ENCODE measurements at places on chromosomes 12 and 14.

DNA sequence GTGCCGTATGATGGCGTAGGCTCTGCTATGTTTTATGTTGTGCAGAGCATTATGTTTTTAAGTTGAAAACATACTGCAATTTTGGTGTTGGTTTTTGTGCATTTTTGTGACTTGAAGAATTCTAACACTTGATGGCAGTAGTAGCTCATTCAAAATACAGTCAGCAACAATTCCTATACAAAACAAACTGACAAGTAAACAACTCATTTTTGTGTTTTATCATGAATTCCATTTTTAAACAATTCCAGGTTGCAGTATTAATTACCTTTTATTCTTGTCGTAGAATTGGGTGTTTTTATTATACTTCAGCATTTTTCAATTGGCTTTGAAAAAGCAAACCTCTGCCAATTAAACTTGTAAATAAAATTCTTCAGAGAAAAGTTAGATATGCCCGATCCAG lies 4.1 kb upstream of the CCER1 start:
- no peak for DNase-seq

DNA sequence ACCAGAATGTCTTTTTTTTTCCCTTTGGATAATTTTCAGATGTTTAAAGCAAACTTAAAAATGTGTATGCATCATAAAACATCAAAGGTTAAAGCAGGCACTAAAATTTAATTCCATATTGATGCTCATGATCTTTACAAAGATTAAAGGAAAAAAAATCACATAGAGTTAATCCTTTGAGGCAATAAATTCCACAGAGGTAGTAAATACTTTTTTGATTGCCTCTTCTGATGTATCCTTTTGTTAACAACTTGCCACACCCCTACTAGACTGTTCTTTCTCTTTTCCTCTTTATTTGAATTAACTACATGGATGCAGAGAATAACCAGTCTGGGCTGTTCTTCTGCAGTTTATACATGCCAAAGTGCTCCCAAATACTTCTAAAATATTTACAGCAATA lies 45.2 kb upstream of the KCNJ8 start:
- DNase-seq = no peak

DNA sequence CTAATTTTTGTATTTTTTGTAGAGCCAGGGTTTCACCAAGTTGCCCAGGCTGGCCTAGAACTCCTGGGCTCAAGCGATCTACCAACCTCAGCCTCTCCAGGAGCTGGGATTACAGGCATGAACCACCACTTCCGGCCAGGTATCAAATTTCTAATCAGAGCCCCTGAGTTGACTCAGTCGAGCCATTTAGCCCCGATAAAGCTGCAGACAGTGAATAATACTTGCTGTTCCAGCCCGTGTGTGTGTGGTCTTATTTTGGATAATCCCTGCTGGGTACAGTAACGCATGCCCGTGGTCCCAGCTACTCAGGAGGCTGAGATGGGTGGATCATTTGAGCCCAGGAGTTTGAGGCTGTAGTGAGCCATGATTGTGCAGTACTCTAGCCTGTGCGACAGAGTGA lies 57.0 kb downstream of the TEAD4 start:
- no peak for DNase-seq

DNA sequence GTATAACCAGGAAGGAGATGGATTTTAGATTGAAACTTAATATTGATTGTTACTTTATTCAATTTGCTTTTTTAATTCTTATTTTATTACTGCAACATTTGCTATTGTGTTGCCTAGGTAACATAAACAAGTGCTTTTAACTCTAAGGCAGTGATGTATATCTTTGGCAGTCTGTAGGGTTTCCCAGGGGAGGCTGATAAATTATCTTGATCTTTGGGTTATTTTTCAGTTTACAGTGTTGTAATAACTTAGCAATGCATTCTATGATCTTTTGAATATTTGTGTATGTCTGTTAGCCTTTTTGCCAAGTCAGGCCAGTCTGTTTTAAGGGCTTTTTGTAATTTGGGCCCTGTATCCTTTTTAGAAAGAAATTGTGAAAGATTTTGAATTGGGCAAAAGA lies 7.8 kb upstream of the DTD2 start:
- no peak for DNase-seq

GRCh38 chr14:39381366-39381765 lies 50.9 kb downstream of the FBXO33 start:
- DNase-seq = no peak

GRCh38 chr14:86515195-86515594 lies 985.3 kb downstream of the FLRT2 start:
- DNase-seq = no peak

- DNase-seq = no peak
Observed at GRCh38 chr12:95640516-95640915, 89.2 kb upstream of the USP44 start.

- DNase-seq = no peak
Observed at GRCh38 chr12:6532051-6532926, 2.0 kb upstream of the GAPDH start.

GRCh38 chr14:99425272-99425681 lies 55.4 kb downstream of the SETD3 start:
- no peak for DNase-seq

GRCh38 chr12:20711846-20712245 lies 16.7 kb downstream of the SLCO1C1 start:
- DNase-seq = no peak

DNA sequence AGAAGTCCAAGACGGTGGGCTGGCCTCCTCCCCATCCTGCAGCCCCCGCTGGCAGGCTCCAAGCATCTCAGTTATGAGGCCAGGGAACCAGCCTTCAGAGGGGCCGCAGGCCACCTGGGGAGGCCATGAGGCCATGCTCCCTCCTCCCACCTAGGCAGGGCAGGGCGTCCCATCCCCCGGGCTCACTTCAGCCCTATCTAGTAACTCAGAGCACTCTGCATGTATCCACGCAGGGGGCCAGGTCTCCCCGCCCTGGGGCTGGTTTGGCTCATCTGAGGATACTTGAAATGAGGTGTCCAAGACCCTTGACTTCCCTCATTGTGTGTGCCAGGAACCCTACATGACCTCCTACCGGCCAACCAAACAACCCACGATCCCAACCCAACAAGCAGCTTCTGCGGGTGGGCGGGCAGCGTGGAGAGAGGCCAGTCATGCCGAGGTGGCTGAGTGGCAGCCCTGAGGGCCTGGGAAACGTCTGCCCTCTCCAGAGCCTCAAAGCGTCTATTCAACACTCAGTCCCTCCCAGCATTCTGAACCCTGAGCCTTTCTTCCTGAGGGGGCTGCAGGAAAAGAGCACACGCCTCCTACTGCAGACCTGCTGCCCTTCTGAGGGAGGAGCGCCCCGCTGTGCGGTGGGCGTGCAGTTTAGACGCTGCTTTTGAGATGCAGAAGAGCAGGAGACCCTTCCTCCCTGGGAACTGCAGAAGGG lies 16.8 kb downstream of the ISCA2 start:
- no peak for DNase-seq

Measured in GM12878 (cell line).